Activated CD4-positive, alpha-beta memory T cell treated with anti-CD3 and anti-CD28 coated beads, Interleukin-2, amount 10 ng/mL, durations not matched to agents 7 days and 5 days (primary cell): ENCODE measurements at places on chromosomes 13 and 19.

GRCh38 chr19:7535998-7536695 is 630 bp downstream of the PNPLA6 start:
- no peak for DNase-seq

DNA sequence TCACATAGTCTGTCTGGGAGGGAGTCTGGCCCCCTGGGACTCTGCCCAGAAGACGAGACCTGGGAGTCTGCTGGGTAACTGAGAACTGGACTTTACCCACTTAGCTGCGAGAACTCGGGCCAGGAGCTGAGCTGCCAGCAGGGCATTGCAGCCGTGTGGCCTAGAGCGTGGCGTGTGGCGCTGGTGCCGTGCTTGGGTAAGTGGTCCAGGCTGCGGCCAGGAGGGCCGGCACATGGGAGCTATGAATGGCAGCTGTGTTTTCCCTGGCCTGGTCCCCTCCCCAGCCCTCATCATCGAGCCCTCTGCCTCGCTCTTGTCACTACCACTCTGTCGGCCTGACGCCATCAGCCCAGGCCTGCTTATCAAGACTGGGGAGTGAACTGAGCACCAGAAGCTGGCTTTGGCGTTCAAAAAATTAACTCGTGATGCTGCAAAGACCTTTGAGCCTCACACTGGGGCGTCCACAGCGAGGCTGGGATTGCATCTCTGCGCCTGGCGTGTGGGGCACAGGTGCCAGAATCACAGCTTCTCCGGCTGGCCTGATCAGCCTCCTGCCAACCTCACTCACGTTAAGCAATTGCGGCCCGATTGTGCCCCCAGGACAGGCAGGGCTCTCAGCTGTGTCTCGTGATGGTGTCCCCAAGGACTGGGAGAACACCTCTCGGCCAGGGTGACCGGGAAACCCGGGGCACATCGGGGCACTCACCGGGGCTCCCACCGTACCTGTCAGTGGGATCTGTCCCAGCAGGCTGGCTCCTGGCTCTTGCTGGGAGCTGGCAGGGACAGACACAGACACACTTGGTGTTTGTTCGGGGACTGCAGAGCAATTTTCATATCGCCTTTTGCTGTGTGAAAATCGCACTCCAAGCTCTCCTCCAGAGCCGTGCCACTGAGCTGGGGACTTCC is 85.9 kb downstream of the KDM4B start:
- DNase-seq = no peak

DNA sequence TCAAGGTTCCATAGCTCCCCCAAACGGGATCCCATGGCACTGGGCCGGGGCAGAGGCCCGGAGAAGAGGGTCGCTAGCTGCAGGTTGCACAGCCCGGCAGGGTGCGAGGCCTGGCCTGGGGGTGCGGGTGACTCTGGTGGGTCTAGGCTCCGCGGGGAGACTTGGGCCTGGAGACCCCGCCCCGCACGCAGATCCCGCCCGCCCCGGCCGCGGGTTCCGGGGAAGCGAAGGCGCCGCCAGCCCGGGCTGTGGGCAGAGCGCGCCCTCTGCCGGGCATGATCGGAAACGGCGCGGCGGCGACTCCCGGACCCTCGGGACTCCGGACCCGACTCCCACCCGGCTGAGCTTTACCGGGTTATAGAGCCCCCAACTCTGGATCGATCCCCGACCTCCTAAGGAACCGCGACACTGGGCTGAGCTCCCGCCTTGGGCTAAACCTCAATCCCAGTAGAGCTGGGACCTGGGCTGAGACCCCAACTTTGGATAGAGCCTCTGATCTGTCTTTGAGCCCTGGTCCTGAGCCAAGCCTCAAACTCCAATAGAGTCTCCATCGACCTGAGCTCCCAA is 3.1 kb upstream of the TNFAIP8L1 start:
- DNase-seq = peak; percentile 81

- DNase-seq = no peak
Measured at GRCh38 chr19:32349724-32350470, 4.5 kb downstream of the ZNF507 start.

DNA sequence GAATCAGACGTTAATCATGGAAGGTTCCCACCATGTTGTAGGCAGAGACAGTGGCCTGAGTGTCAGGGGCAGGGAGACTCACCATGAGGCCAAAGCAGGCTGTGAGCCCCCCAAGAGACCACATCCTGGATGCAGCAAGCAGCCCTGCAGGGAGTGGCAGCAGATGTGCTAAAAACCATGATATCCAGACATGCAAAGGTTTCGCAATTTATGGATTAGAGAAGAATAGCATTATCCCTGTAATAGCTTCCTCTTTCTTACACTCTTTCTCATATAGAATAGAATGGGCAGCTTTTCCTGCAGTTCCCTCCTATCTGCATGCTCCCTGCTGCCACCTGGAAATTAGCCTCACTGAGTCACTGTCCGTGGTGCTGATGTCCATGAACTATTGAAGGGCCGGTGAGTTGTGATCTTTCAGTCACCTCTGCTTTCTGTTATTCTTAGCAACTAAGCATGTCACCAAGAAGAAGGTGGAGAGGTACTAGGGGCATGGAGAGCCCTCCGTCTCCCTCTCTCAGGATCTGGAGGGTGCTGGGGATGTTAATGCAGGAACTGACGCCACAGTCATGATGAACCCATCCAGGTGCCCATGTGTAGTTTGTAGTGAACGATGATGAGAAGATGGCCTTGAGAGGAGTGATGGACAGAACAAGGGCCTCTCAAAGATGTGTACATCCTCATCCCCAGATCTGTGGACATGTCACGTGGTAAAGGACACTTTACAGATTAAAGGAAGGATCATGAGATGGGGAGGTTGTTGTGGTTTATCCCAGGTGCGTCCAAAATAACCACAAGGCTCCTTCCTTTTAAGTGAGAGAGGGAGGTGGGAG is 9.9 kb downstream of the CEACAM4 start:
- DNase-seq = no peak

DNA sequence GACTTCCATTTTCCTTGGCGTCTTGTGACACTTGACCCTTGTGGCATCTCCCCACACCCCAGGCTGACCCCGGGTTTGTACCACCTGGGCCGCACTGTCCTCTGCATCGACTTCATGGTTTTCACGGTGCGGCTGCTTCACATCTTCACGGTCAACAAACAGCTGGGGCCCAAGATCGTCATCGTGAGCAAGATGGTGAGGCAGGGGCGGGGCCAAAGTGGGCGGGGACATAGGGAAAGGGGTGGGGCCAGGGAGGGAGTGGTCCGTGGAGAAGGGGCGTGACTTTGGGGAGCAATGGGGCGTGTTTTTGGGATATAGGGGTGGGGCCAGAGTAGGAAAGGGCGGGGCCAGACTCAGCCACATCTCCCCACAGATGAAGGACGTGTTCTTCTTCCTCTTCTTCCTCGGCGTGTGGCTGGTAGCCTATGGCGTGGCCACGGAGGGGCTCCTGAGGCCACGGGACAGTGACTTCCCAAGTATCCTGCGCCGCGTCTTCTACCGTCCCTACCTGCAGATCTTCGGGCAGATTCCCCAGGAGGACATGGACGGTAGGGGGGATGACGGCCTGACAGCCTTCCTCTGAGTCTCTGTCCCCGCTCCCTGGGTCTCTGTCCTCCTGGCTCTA is 42.8 kb downstream of the TRPM4 start:
- DNase-seq = no peak

DNA sequence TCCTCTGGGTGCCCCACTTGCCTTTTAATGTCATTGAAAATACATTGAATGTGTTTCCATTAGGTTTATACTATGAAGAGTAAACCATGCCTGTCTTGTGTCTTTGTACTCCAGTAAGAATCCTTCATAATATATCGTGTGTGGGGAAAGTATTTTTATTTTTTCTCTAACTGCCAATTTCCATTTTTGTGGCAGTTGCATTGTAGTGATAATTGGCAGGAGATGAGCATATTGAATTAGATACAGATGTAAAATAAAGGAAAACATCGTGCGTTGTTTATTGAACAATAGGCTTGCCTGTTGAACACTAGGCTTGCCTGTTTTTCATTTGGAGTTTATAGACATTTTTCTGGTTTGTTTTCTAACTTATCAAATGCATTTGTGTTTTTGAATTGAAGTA is 218.8 kb downstream of the NBEA start:
- DNase-seq = no peak

DNA sequence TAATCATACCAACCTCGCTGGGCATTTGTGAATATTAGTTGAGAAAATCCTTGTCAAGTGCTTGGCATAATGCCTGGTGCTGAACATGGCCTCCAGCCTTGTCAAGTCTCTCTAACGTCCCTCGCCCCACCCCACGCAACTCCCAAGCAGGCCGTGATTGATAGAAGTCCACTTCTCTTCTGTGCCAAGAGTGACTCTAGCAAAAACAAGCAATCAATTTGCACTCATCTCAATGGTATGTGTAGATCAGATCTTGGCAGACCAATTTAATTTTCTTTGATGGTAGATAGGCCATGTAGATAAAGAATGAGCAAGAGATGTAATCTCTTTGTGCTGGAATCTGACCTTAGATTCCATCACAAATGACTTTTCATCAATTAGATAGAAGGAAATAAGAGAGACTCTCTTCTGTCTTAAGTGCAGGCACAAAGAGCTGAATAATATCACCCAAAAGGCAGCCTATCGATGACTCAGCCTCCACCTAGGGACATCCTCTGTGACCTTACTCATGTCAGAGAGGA is 31.0 kb upstream of the KATNAL1 start:
- no peak for DNase-seq

DNA sequence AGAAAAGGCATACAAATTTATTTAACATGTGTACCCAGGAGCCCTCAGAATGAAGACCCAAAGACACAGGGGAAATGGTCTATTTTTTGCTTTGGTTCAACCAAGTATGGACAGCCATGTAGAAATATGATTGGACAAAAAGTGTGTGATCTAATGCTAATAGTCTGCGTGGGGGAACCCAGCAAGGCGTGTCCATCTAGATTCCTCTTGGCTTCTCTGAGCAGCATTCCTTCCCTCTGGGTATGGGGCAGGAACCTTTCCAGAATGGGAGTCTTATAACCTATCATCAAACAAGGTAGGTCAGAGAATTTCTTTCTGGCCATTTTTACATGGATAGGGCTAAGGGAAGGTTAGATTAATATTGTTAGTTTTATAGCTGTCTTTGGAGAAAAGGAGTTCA is 698.2 kb downstream of the FGF9 start:
- DNase-seq = no peak

DNA sequence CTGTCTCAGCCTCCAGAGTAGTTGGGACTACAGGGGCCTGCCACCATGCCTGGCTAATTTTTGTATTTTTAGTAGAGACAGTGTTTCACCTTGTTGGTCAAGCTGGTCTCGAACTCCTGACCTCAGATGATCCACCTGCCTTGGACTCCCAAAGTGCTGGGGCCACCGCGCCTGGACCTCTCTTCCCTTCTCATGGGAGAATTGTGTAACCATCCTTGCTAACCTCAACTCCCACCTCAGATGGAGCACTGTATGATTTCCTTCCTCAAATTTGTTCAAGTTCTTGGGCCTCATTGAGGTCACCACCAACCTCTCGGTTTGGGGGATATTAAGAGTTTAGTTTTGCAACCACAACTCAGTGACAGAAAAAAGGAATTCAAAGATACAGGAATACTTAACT is 10.7 kb downstream of the LILRA5 start:
- DNase-seq = no peak

GRCh38 chr19:4669723-4670480 is at the start of gene MYDGF:
TSS of gene MYDGF (minus strand) at chr19:4670342. CDS start at chr19:4670334, 8 bp downstream.
- DNase-seq = peak; percentile 95

DNA sequence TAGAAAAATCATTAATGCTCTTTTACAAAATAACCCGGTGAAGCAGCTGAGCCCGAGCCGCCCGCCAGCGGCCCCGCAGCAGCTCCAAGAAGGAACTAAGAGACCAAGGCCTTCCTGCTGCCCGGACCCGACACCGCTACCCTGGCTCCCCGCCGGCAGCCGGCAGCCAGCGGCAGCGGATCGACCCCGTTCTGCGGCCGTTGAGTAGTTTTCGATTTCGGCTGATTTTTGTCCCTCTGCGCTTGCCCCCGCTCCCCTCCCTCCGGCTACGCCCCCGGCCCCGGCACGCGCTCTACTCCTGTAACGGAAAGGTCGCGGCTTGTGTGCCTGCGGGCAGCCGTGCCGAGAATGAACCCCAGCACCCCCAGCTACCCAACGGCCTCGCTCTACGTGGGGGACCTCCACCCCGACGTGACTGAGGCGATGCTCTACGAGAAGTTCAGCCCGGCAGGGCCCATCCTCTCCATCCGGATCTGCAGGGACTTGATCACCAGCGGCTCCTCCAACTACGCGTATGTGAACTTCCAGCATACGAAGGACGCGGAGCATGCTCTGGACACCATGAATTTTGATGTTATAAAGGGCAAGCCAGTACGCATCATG is at the start of gene PABPC3:
Gene PABPC3 (plus strand): TSS at position 286 of the 603 bp plus-strand sequence. CDS start 63 bp downstream, at position 349.
- DNase-seq = no peak

GRCh38 chr13:22061371-22061805 is 390.5 kb downstream of the FGF9 start:
- peak; percentile 52 for DNase-seq

GRCh38 chr19:58229255-58229639 is 533 bp downstream of the ZNF544 start:
- peak; percentile 36 for DNase-seq
